ENCODE measurements at places on chromosomes 3 and 15. TPM values are rescaled to one million over a fixed set of nuclear protein-coding genes. Genes with fewer than 3 reads are reported as not detected.

TP63 gene
- not detected for total RNA-seq

CSPG5 gene
- total RNA-seq, result 1.7 TPM

IL17RB gene
- not detected for total RNA-seq

GOLGA8Q gene
- not detected for total RNA-seq

DNASE1L3 gene
- total RNA-seq, result 10.0 TPM

PLS1 gene
- 1.8 TPM for total RNA-seq

SLC28A1 gene
- total RNA-seq, result not detected

CSK gene
- total RNA-seq, result 31.0 TPM

CACNA2D2 gene
- total RNA-seq, result 0.85 TPM

SV2B gene
- 0.11 TPM for total RNA-seq

CFAP20DC gene
- total RNA-seq, result not detected

GPR160 gene
- 7.3 TPM for total RNA-seq

LRRIQ4 gene
- not detected for total RNA-seq

ECT2 gene
- 27.1 TPM for total RNA-seq

TRANK1 gene
- total RNA-seq, result 14.8 TPM

- no peak for DNase-seq
These were observed 34.0 kb upstream of the GNB5 start for GRCh38 chr15:52225230-52225629.

GRCh38 chr3:154040283-154040682, 80.9 kb upstream of the ARHGEF26 start:
- DNase-seq, result no peak

GRCh38 chr15:52351206-52351908, 55.8 kb upstream of the MYO5C start:
- peak; percentile 69 for DNase-seq

GRCh38 chr3:42891042-42891441, 14.9 kb upstream of the ZNF662 start:
- DNase-seq, result no peak

DNA sequence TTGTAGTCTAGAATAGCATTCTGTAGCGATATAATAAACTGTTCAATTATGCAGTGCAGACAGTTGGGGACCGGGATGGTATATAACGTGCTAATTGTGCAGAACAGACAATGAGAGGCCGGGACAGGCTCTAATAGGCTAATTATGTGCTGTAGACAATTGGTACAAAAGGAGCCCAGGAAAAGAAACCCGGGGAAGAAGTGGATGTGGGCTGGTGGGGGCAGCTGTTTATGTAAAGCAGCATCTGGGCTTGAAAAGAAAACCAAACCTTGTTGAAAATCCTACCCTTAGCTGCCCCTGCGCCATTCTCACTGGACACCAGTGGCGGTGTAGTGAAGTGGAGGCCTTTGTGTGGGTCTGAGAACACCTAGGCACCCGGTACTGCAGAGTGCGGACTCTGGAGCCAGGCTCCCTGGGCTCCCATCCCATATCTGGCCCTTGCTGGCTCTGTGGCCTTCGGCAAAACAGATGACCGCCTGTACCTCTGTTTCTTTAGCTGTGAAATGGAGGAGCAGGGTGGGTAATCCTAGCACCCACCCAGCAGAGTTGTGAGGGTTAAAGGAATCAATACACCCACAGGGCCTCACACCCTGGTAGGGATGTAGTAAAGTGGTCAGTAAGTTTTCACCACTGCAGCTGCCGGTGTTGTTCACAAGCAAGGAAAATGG, 51.5 kb downstream of the CMTM6 start:
- DNase-seq, result no peak

- peak; percentile 86 for DNase-seq
These were observed 16.1 kb downstream of the CD276 start for GRCh38 chr15:73700041-73700842.

GRCh38 chr3:4738737-4739274, 240.4 kb upstream of the BHLHE40 start:
- no peak for DNase-seq

- DNase-seq, result no peak
These were observed 581.7 kb downstream of the DIPK2A start for GRCh38 chr3:144553301-144553700.

DNA sequence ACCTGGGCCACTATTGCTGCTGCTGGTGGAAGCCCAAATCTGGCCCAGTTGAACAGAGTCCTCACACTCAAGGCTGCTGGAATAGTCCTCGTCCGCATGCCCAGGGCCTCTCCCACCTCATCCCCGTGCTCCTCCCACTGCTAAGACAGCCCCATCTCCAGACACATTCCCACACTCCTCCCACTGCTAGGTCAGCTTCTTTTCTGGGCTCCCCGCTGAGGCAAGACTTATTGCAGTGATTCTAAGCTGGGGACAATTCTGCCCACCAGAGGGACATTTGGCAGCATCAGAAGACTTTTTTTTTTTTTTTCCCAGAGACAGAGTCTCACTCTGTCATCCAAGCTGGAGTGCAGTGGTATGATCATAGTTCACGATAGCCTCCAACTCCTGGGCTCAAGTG, 35.1 kb downstream of the POC1A start:
- no peak for DNase-seq

GRCh38 chr3:140705954-140706353, 28.1 kb downstream of the TRIM42 start:
- DNase-seq, result no peak

- no peak for DNase-seq
These were observed 253.5 kb downstream of the ZIC1 start for GRCh38 chr3:147662705-147663104.

- no peak for DNase-seq
These were observed 35.8 kb upstream of the HERC1 start for GRCh38 chr15:63869371-63870042.

GRCh38 chr3:157159037-157159761, 748 bp downstream of the CCNL1 start:
- DNase-seq, result peak; percentile 81

- no peak for DNase-seq
These were observed 316.0 kb upstream of the CBLB start for GRCh38 chr3:106184540-106185457.

DNA sequence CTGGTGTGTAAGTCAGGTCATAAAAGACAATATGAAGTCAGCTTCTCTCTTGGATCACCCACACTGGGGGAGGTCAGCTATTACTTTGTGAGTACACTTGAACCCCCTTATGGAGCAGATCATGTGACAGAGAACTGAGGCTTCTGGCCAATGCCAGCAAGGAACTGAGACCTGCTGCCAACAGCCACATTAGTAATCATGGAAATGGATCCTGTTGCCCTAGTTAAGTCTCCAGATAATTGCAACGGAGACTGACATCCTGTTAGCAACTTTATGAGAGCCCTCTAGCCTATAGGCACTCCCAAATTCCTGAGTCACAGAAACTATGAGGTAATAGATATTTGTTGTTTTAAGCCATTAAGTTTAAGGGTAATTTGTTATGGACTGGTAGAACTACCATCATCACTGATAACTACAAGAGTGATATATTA, 110.4 kb upstream of the GMNC start:
- DNase-seq, result no peak

- DNase-seq, result no peak
These were observed 77.4 kb downstream of the LRRFIP2 start for GRCh38 chr3:37096975-37097374.

DNA sequence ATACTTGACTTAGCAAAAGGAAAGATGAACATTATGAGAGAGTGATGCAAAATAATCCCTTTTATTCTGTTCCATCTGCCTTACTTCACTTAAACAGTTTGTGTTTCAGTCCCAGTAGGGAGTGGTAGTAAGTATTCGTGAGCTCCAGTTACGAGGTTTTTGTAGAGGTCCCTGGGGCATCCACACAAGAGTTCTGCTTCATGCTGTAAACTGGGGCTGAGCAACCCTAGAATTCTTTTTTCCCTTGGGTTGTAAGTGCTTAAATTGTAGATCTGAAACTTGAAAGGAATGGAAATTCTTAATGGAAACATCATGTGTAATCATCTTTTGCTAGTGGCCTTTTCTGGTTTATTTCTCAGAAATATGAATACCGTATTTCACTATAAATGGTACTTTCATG, 79.5 kb downstream of the SEMA6D start:
- DNase-seq, result no peak

- no peak for DNase-seq
These were observed 30.8 kb downstream of the MAP4 start for GRCh38 chr3:47985381-47985780.

DNA sequence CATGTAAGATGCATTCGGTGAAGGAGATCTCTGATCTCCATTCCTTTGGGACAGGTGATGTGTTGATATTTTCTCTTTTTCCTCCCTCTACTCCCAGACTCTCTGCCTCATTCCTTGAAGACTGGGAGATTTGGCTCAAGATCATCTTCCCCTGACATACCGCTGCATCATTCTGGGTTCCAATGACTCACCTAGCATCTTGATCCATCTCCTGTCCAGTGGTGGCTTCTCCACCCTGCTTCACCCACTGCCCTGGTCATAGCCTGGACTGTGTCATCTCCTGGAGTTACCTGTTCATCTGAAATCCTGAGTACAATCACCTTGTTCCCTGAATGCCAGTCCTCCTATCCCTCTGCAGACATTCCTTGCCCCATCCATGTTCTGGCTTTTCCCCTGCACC, 57.4 kb upstream of the TRAK1 start:
- no peak for DNase-seq

DNA sequence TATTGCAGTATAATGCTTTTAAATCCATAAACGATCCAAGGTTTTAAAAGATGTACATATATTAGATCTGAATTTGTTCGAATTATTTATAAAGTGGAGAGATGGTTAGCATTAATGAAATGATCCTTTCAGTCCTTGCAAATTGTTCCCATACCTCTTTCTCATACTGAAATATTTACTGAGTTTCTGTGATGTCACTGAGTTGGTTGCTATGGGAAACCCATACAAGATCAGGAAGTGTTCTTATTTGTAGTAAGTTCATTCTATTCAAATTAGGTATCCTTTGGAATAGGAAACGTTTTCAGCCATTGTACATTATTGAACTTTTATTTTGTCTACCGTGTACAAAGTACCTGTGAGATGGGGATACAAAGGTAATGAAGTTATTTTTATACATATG, 73.2 kb upstream of the CHL1 start:
- no peak for DNase-seq

- no peak for DNase-seq
These were observed 2.7 kb downstream of the ABHD14A start for GRCh38 chr3:51977446-51978142.

- no peak for DNase-seq
These were observed 71.0 kb downstream of the TCF12 start for GRCh38 chr15:56989411-56989924.

GRCh38 chr3:155078711-155079467, 1.2 kb upstream of the MME start:
- DNase-seq, result no peak

- no peak for DNase-seq
These were observed 15.7 kb downstream of the FAM81A start for GRCh38 chr15:59453474-59454215.

DNA sequence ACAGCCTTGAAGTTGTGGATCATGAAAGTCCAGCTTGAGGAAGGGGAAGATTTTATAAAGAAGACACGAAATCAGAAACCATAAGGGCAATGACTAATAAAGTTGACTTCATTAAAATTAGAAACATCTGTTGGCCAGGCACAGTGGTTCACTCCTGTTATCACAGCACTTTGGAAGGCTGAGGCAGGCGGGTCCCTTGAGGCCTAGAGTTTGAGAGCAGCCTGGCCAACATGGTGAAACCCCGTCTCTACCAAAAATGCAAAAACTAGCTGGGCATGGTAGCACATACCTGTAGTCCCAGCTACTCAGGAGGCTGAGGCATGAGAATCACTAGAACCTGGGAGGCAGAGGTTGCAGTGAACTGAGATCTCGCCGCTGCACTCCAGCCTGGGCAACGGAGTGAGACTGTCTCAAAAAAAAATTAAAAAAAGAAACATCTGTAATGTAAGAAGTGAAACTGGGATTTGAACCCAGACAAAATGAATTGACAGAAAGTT, 7.9 kb upstream of the UBXN7 start:
- no peak for DNase-seq

GRCh38 chr3:36944012-36944640, 728 bp downstream of the TRANK1 start:
- DNase-seq, result no peak

DNA sequence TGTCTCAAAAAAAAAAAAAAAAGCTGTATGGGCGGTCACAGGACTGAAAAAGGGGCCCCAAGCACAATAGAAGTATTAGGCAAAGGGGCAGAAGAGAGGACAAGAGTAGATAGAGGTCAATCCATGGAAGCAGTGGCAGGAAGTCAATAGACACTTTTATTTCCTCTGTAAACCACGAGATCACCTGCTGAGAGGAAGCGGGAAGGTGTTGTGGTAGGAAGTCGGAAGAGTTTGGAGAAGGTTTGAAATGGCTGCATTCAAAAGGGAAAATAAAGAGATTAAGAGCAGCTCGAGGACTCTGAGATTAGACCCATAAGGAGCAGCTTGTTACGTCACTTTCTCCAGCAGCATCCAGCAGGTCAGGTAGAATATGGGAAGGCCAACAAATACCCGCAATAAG, 14.2 kb upstream of the ZNF148 start:
- DNase-seq, result no peak

- no peak for DNase-seq
These were observed 44.3 kb downstream of the PRTG start for GRCh38 chr15:55698653-55699052.

DNA sequence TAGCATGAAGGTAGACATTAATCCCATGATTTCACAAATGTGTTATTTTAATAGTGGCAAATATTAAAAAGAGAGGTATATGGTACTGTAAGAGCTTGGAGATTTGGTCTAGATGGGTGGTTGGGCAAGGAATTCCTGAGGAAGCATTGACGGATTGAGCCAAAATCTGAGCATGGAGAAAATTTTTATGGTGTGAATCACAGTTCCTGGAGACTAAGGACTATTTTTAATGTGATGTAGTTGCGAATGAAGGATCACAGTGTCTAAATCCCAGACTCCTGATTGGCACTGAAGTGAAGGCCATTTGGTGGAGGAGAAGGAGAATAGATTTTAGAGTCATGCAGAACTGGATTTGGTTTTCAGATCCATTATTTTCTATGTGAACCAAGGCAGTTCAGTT, 188.7 kb upstream of the FEZF2 start:
- no peak for DNase-seq

GRCh38 chr3:5058471-5058951, 63.6 kb upstream of the ARL8B start:
- no peak for DNase-seq

DNA sequence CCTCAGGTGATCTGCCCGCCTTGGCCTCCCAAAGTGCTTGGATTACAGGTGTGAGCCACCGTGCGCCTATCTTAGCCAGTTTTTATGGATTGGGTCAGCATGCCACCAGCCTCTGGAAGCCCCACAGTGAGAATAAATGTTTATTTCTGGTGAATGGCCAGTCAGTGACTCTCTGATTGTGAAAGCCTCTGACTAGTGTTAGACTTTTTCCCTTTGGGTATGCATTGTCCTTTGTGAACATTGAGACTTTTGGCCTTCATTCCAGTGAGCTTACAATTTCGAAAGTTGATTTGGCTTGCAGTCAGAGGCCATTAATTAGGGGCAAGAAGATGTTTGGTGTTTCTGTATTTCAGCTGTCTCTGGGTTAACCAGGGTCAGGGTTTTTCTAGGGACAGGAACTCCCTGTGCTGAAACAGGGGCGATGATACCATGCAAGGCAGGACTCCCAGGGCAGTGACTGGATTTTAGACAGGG, 274.5 kb upstream of the C2CD4B start:
- no peak for DNase-seq

GRCh38 chr3:42662813-42663535, 9.5 kb downstream of the ZBTB47 start:
- peak; percentile 54 for DNase-seq

- peak; percentile 45 for DNase-seq
These were observed 3.7 kb downstream of the ACAA1 start for GRCh38 chr3:38133209-38133556.

All from ascending aorta (tissue), 2 donors.